ENCODE measurements at places on chromosomes 1 and 21. TPM values are rescaled to one million over a fixed set of nuclear protein-coding genes. Genes with fewer than 3 reads are reported as not detected.

PCBP3 gene
- total RNA-seq: 6.6 TPM

ABCG1 gene
- 24.6 TPM for total RNA-seq

CDC20 gene
- 155 TPM for total RNA-seq

MRAP gene
- total RNA-seq: not detected
